ENCODE measurements at places on chromosomes 1 and 21.

DNA sequence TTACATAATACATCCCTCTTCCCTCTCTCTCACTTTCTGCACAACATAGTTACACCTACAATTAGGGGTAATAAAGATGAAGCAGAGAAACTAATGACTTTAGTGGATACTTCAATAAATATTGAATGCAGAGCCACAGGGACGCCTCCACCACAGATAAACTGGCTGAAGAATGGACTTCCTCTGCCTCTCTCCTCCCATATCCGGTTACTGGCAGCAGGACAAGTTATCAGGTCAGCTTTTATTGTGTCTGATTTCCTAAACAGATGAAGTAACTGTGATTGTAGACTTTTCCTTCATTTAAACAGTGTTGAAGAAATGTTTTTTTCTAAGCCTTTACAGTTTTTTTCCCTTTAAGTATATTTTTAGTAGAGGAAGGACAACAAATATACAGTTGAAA lies 281.6 kb downstream of the TPR start:
- DNase-seq, result no peak

DNA sequence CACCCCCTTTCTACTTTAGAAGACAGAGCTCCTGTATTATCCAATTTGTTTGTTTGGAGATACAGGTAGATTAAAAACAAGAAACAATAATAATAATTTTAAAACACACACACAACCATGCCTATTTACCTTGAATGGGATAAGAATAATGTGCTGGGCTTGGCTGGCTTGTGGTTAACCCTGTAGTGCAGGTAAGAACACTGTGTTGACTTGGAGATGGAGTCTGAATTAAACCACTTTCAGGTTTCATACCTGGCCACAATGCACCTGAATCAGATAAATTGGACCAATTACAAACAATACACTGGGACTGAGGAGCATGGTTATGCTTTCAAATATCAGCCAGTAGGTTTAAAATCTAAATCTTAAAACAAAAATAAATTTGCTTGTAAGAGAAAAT lies 60.8 kb downstream of the EYA3 start:
- DNase-seq, result no peak

GRCh38 chr1:173870252-173871075 lies 2.3 kb downstream of the ZBTB37 start:
- DNase-seq, result no peak

GRCh38 chr1:169087876-169088275 lies 18.6 kb upstream of the ATP1B1 start:
- no peak for DNase-seq

DNA sequence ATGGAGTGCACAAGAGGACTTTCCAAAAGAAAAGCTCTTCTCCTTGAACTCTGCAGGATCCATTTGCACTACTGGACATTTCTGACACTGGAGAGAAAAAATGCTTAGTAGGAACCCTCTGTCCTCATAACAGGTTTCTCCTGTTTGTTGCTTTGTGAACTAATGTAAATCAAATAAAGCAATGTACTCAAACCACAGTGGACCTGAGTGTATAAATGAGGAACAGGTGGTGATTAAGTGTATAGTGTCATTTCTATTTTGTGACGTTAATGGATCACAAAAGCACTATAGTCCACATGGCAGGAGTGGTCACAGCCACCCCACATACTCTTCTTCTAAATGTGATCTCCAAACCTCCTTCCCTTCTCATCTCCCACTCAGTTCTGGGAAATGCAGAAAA lies 268.4 kb upstream of the DUSP10 start:
- no peak for DNase-seq

- DNase-seq, result no peak
Measured at GRCh38 chr1:244151537-244151936, 100.5 kb downstream of the ZBTB18 start.

DNA sequence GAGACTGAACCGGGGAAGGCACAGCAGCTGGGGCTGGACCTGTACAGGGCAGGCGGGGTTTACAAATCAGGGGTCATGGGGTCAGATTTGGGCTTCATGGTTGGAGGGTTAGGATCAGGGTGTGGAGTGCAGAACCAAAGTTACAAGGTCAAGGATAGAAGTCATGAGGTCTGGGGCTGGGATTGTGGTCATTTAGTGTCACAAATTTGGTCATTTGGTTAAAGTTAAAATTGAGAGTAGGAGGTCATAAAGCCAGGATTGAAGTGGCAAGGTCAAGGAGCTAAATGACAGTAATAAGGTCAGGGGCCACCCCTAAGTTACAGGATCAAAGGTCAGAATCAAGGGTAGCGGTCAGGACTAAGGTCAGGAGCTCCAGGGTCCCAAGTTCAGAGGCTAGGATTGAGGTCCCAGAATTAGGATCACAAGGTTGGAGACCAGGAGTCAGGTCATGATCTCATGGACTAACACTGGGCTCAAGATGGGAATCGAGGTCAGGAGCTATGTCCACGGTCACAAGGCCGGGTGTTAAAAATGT lies 20.4 kb downstream of the SERINC2 start:
- no peak for DNase-seq

- no peak for DNase-seq
Measured at GRCh38 chr1:59214248-59215208, 82.4 kb upstream of the FGGY start.

DNA sequence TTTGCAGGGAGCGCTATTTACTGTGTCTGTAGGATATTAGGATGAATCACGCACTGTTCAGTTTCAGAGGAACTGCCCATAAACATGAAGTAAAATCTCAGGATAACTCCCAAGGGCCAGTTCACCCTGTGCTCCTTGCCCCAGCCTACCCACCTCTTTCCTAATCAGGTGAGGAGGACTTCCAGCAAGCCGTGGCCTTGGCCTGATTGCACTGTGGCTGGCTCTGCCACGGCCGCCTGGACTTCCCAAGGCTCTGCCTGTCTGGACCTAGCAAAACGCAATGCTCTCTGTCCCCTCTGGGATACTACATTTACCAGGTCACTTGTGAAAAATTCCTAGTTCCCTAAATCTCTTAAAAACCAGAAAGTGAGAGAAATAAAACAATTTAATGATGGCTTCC lies 7.4 kb upstream of the ASCL5 start:
- DNase-seq, result no peak

DNA sequence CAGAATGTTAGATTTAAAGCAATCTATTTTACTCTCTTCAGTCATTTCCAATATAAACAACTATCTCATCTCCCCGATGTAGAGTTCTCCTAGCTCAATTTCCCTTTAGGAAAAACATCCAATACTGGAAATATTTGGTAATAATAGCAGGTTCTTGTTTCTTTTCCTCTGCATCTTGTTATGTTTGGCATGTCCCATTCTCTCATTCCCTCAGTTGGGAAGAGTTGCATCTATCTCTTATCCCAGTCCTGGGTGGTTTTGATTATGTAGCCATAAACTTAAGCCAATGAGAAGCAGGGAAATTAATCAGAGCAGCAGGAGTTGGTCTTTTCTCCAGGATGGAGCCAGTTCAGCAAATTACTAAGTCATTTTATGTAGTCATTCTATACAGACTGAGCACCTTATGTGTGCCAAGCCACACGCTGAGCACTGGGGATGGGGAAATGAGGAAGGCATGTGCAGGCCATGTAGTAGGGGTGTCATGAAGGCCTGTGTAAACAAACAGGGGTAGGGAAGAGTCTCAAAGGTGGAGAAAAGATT lies 418.2 kb upstream of the NFIA start:
- DNase-seq, result no peak

DNA sequence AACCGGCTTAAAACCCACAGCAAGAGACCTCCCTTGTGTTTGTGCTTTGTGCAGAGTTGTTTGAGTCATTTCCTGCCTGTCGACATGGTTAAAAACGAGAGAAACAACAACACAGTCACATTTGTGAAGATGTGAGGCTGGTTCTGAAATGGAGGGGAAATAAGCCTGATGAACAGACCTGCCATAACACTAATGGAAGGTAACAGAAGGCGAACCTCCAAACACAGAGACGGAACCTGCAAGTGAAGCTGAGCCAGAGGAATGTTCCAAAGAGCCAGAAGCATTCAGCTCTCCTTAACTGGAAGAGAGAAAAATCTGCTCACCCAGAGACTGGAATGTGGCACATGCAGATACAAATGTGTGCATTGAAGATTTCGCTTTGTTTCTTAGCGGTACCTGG lies 53.2 kb upstream of the RAVER2 start:
- no peak for DNase-seq

GRCh38 chr1:108575375-108575774 lies 15.5 kb downstream of the EEIG2 start:
- no peak for DNase-seq

DNA sequence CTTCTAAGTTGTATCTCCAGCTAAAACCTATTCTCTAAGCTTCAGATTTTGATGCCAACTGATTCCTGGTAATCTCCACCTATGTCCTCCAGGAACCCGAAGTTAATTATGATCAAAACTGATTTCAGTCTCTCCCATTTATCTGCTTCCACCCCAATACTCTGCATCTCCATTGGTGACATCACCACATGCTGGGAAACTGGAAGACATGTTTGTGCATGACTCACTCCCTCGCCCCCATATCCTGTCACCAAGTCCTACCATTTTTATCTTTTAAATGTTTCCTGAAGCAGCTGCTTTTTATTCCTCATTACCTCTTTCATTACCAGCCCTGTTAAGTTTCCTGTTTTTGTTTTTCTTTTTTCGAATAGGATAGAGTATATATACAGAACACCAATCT lies 228.5 kb downstream of the LRRC40 start:
- no peak for DNase-seq

DNA sequence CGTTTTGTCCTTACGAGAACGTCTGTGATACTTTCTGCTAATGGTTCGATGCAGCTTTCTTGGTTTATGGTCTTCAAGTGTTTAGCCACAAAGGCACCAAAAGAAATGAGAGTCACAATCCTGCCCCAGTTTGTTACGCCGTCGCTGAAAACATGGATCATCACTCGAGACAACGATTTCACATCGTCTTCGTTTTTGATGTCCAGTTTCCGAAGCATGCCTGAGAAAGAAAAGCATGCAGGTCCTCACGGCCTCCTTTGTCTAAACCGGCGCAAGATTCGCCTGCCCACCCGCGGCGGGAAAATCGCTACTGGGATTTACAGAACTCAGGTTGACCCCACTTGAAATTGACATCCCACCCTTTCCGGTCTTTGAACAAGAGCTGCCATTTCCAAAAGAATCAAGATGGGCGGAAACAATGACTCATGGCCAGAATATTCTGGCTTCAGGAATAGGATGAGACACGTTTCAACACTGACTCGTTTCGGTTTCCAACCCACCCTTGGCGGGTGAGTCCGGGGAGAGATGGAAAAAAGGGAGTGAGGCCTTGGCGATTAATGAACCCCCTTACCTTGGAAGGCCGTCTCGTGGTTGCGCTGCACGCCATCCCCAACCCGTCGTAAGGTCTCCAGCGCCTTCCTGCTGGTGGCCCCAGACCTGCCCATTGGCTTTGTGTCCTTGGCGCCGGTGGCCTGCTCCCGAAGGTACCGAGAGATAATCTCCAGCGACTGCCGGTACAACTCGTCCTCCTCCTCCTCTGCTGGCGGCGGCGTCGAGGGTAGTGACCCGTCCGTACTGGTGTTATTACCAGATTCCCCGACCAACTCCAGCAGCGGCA lies 919 bp downstream of the MCL1 start:
- peak; percentile 36 for DNase-seq

- DNase-seq, result peak; percentile 33
Measured at GRCh38 chr21:46457801-46458314, 833 bp upstream of the DIP2A start.

GRCh38 chr1:224846119-224846907 lies 83.2 kb upstream of the DNAH14 start:
- DNase-seq, result no peak

DNA sequence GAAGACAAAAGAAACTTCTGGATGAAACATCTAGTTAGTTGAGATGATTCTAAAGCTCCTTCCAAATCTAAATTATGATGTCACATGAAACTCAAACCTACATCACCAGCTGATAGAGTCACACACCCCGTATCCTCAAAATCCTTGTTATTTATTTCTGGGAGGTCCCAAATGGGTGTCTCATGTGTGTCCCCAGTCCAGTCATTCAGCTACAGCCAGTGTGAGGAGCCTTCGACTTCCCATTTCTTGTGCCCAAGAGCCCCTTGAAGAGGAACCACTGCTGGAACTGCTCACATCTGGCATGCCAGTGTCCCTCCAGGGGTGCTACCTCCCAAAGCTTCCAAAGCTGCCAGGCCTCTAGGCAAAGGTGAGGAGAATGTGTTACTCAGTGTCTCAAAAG lies 32.5 kb upstream of the KCNA3 start:
- no peak for DNase-seq

DNA sequence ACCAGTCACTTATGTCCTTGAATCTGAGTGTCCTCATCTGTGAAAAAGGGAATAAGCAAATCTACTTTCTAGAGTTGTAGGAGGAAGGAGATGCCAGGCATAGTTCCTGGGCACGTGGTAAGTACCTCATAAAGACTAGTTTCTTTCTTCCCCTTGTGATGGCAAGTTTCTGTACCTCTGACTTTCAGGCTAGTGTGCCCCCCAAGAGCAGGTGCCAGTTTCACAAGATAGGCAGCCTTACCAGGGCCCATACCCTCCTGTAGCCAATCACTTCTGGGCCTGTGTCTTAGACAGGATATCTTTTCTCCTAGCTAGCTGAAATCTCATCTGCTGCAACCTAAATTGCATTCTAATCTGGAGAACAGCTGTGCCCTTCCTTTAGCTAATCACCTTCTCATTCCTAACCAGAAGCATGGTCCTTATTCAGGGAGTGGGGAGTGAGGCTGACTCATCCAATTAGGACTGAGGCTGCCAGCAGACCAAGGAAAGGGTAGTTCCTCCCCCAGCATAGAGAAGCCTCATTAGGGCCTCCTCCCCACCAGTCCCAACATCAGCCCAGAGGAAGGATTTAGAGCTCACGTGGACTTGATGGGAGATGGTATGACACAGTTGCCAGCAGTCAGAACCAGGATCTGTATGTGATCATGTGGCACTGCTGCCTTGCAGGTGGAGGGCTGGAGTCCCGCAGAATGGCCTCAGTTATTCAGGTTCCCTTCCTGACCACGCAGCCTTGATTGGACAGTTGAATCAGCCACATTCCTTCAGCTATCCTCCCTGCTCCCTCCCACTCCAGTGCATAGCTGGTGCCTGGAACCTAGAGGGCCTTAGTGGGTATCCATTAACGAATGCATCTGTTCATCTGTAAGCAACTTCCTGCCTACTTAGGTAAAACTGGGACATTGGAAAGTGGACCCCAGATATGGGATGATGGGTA lies 7.9 kb downstream of the KLHDC8A start:
- DNase-seq, result no peak

DNA sequence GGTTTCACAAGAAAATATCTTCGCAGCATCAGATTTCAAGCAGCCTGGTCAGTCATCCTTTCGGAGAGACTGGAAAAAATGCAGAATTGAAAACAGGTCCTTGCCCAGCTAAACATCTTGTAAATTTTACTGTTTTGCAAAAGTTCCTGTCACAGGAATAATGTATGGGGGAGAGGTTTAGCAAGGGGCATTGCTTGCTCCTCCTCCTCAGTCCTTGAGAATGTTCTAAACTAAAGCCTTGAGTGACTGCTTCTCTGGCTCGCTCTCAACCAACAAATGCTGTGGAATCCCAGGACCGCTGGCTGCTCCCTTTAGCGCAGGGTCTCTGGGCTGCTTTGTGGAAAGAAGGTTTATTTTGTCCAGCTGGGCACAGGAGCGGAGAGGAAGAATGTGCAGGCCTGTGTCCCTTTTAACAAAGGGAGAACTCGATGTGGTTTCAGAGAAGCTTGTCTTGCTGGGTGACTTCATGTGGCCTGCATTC lies 33.6 kb upstream of the FHAD1 start:
- DNase-seq, result no peak

GRCh38 chr1:241730031-241730430 lies 78.0 kb downstream of the WDR64 start:
- no peak for DNase-seq

- DNase-seq, result no peak
Measured at GRCh38 chr1:86757272-86757984, 53.1 kb downstream of the SH3GLB1 start.

GRCh38 chr1:241203817-241204216 lies 153.2 kb downstream of the RGS7 start:
- no peak for DNase-seq
